Mammary epithelial cell (primary cell): ENCODE measurements at places on chromosomes 13 and 19.

DNA sequence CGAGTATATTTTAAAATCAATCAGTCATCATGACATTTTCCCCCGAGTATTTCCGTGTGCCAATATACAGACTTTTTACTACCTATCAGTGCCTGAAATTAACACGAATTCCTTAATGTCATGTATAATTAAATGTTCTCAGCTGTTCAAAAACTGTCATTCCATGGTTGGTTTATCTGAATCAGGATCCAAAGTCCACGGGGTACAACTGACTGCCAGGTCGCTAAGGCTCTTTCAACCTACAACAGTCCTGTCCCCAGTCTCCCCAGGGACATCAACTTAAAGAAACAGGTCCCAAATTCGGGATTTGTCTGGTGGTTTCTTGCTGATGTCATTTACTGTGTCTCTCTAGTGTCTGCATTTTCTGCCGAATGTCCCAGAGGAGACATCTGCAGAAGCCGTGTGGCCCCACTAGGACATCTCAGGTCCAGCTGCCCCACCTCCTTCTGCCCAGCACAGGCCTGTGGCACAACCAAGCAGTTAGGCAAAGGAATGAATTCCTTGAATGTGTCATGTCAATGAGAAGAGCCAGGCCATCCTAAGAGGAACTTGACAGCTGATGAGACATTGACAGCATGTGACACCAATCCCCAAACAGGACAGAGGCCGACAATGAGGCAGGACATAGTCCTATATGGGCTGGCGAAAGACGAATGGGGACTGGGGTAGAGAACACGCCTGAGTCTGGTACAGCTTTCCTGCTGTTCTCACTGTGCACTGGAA is 109.5 kb downstream of the STK24 start:
- DNase-seq: no peak

GRCh38 chr13:26503826-26504594 is 53.5 kb upstream of the WASF3 start:
- no peak for DNase-seq

DNA sequence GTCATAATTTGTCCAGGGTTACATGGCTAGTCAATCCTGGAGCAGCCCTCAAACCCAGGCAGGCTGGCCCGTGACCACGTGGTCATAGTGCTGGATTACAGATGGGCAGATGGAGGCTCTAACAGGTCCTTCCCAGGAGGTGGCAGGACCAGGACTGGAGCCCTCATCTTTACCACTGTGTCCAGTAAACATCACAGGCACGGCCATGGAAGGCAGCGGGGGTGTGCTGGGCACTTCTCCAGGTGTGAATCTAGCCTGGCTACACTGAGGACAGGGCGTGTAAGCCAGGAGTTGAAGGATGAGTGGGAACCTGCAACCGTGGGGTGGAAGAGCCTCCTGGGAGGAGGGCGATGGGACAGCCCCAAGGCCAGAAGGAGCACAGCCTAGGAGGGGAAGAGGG is 6.1 kb downstream of the CIC start:
- DNase-seq: no peak

- no peak for DNase-seq
Measured at GRCh38 chr19:33194886-33195644, 935 bp downstream of the LRP3 start.

GRCh38 chr19:32339988-32340874 is 5.2 kb upstream of the ZNF507 start:
- no peak for DNase-seq

DNA sequence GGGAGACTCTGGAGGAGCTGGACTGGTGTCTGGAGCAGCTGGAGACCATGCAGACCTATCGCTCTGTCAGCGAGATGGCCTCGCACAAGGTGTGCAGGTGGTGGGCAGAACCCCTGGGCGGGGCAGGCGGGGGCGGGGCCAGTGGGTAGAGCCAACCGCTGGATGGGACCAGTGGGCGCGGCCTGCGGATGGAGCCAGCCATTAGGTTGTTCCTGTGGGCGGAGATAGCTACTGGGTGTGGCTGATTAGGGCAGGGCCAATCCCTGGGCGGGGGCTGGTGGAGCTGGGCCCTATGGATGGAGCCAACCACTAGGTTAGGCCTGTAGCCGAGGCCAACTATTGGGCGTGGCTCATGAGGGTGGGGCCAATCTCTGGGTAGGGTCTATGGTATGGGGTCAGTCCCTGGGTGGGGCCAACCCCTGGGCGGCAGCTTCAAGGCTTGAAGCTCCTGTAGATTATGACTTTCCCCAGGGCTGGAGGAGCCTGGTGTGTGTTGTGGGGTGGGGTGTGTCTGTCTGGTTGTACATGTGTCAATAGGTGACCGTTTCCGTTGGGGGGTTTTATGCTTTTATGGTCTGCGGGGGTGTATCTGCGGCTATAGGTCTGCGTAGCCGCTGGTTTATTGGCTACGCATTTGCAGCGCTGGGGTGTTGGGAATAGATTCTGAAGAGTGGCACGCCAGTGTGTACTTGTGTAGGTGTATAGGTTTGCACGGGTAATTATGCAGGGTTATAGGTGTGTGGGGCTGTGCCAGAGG is 30.7 kb downstream of the PDE4A start:
- DNase-seq: no peak
